Activated T-cell treated with anti-CD3 and anti-CD28 coated beads, Interleukin-2, amount 50 U/mL, for 72 hours (primary cell): ENCODE measurements at places on chromosomes 1 and 21.

- no peak for DNase-seq
Measured at GRCh38 chr1:18879791-18880309, 20.4 kb upstream of the TAS1R2 start.

- DNase-seq, result no peak
Measured at GRCh38 chr1:6870571-6870970, 85.3 kb downstream of the CAMTA1 start.

- no peak for DNase-seq
Measured at GRCh38 chr1:3657578-3658230, 5.4 kb downstream of the TP73 start.

DNA sequence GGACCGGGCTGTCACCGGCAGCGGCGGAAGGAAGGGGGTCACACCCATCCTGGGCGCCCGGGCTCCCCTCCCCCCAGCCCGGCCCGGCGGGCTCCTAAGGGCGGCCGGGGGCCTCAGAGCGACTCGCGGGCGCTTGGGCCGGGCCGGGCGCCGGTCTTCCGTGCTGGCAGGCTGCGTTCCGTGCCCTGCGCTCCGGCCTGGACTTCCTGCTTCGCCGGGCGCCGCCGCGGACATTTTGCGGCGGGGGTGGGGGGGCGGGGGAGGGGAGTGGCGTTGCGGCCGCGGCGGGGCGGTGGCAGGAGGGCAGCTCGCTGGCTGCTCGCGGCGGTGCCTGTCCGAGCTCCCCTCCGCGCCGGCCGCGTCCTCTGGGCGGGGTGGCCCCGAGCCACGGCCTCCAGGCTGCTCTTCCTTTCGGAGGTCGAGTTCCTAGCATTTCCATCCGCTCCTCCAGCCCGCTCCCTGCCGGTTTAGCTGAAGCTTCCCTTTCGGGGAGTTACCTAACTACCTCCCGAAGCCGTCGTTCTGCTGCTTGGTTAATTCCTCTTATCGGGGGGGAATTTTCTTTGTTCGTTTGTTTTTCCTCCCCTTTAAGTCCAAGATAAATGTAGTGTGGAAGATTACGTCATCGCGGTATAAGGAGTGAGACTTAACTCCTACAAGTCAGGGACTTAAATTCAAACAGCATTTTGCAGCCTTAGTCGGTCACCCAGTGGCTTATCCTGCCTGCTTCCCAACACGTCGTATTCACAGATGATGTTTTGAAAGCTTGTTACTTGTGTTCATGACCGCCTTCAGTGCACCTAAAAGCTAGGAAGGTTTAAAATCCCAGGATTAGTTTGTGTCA, 730 bp downstream of the CDC42 start:
- peak; percentile 63 for DNase-seq

GRCh38 chr1:115311474-115311989, 26.5 kb downstream of the NGF start:
- DNase-seq, result no peak

DNA sequence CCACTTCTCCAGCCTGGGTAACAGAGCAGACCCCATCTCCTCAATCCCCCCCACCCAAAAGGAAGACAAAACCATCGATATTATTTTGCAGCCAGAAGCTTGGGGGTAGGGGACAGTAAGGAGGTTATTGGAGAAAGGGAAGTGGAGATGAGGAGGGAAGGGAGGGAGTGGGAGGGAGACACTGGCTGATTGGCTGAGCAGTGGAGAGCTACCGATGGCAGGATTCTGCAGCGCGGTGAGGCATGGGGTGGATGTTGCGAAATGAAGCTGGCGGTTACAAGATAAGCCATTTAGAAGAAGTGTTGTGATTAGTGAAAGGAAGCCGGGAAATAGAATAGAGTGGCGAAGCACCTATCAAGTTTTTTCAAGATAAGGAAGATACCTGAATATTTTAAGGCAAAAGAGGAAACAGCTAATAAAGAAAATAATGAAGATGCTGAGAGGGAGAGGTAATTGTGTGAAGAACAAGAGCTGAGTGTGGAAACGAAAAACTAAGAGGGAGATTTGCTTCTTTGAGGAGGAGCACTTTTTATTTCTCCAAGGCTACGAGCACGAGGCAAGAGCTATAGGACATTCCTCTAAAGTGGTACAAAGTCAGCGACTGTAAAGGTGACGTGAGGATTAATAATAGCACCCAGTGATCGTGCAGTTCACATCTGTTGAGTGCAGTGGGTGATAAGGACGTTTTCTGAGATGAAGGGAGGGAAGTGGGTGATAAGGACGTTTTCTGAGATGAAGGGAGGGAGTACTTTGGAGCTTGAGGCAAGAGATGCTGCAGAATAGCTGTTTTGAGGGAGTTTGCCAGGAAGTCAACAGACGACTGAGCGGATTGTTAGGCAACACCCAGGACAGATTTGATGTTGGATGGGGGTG, 103.2 kb upstream of the KIF26B start:
- peak; percentile 33 for DNase-seq

GRCh38 chr1:80310703-80311245, 1304.2 kb upstream of the ADGRL4 start:
- DNase-seq, result no peak

GRCh38 chr1:209527372-209527771, 56.1 kb upstream of the CAMK1G start:
- no peak for DNase-seq

- no peak for DNase-seq
Measured at GRCh38 chr1:244789731-244790130, 45.7 kb upstream of the COX20 start.

DNA sequence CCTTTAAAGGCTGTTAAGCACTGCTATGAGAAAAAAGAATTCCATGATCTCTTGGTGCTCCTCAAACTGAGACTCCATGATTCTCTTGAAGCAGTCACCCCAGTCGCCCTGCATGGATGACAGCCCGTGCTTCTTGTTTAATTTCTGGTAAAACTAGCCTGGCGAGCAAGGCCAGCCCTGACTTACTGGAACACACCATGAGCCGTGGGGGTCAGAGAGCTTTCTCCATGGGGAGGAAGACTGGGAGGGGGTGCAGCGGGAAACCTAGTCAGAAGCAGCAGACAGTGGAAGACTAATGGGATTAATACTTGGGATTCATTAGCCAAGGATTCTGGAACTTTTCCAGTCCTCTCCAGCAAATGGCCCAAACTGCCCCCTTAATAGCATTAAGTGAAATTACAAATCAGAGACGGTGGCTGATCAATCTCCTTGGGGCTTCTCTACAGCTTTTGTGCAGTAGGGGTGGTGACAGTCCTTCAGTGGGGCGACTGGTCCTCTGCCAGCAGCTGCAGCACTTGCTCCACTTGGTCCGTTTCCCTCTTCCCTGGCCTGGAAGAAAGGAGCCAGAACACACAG, 57.2 kb upstream of the LRRN2 start:
- DNase-seq, result no peak

- no peak for DNase-seq
Measured at GRCh38 chr1:198848206-198848605, 209.4 kb downstream of the PTPRC start.

DNA sequence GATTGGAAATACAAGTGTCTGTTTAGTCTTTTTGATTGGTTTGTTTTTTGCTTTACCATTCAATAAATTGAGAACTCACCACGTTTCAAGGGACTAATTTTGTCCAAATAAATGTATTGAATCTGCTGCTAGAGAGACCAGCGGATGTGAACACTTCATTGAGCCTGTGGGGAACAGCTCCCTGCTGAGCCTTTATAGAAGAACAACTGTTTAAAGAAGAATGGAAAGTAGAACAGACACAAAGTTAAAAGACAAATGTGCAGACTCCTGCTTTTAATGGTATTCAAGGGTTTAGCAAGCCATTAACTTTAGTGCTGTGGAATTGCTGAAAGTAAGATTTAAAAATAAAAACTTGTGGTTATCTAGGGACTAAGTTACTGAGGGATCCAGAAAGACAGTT, 817.7 kb upstream of the B3GALT2 start:
- DNase-seq, result no peak

DNA sequence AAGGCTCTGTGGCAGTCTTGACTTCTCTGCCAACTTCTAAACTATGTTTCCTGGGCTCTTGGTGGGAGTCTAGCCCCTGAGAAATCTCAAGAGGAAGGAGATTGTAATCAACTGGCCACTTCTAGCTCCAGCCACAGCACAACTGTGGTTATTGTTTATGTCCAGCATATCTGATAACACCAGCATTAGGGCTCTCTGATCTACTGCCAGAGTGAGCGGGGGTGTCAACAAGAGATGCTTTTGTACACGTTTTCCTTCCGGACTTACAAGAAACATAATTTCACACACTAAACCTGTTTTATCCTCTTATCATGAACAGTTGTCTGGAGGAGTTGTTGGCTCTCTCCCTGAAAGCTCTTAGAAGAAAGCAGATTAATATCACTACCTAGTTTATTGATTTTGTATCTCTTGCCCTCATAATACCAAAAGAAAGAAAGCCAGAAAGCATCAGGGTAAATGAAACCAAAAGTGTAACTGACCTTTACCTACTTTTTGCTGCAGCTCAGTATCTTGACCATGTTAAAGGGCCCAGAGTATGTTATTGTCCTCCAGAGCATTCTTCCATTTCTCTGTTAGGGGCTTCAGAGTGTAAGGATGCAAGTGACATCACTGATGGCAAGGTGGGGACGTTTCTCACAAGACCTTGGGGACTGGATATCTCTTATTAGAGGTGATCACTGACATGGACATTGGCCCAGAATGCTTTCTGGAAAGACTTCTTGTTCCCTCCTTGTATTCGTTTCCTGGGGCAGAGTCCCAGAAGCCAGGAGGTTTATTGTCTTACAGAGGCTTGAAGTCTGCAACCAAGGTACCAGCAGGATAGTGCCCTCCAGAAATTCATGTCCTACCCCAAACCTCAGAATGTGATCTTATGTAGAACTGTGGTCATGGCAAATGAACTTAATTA, 9.6 kb upstream of the SH2D1B start:
- DNase-seq, result no peak

- no peak for DNase-seq
Measured at GRCh38 chr1:56028244-56028643, 551.1 kb downstream of the PLPP3 start.

DNA sequence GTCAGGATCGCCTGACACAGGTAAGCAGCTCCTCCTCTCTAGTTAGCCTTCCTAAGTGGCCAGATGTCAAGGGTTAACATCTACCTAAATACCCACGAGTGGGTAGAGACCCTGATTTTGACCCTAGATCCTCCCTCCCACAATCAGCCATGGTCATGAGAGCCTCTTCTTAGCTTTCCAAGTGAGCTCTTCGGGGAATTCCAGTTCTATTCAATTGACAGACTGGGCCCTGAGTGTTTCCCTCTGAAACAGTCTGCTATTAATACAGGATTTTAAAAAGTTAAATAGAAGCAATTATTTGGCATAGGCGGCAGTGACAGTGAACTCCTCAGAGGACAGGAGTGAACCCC, 28.1 kb downstream of the C2CD2 start:
- DNase-seq, result no peak

- no peak for DNase-seq
Measured at GRCh38 chr1:109347511-109347910, 40.7 kb upstream of the MYBPHL start.

- no peak for DNase-seq
Measured at GRCh38 chr1:79519084-79519760, 512.7 kb upstream of the ADGRL4 start.

- DNase-seq, result no peak
Measured at GRCh38 chr1:159889821-159890252, 10.1 kb downstream of the CFAP45 start.

- peak; percentile 5 for DNase-seq
Measured at GRCh38 chr21:32653326-32653901, 41.2 kb upstream of the CFAP298 start.

GRCh38 chr1:193270996-193271395, 84.6 kb upstream of the B3GALT2 start:
- DNase-seq, result no peak

GRCh38 chr1:117824616-117825015, 104.8 kb downstream of the GDAP2 start:
- no peak for DNase-seq

DNA sequence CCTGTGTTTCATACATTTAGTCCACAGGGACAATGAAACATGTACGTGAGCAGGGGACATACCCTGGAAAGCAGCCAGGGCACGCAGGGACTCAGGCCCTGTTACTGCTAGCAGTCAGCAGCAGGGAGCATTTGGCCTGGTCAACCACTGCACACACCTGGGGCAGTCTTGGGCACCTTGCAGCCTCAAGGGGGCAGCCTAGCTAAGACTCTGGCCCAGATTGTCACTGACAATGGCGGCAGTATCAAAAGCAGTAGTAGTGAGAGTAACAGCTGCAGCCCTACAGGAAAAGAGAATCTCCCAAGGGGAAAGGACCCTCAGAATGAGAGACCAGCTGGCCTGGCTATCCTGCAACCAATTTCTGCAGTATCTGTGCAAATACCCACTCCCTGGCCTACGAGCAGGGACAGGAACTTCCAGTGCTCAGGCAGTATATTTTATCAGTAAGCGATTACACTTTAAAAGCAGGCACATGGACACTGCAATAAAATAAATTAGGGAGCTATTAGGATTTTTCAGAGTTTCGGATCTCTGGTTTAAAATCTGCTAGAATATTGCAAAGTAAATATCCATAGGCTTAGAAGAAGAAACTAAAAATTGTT, 475.6 kb downstream of the LTN1 start:
- DNase-seq, result peak; percentile 68

DNA sequence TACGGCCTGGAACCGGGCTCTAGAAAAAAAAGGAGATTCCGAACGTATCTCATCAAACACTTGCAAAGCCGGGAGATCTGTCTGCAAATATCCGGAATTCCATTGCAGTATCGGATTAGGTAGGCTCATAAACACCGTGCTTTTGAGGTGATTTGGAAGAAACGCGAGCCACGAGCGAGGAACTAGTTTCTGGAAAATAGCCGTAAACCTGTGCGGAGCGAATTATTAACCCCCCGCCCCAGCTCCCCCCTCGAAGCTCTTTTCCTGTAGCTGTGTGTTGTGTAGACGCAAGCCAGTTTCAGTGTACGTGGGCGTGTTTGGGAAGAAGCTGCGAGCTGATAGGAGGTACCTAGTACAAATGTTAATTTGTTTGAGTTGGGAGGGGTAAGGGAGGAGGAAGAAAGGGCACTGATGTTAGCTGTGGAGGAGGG, 1.1 kb downstream of the RALGPS2 start:
- peak; percentile 43 for DNase-seq

GRCh38 chr1:234963180-234963903, 165.3 kb downstream of the TOMM20 start:
- peak; percentile 94 for DNase-seq
